Esophagus squamous epithelium (tissue), 5 donors: ENCODE measurements at places on chromosomes 1 and 21. TPM values are rescaled to one million over a fixed set of nuclear protein-coding genes. Genes with fewer than 3 reads are reported as not detected.

Gene EPHA2
- total RNA-seq, result 104 TPM

Gene CENPF
- 26.3 TPM for total RNA-seq

Gene RGL1
- 16.0 TPM for total RNA-seq

Gene EYA3
- total RNA-seq, result 13.8 TPM
